ENCODE measurements at places on chromosomes 5 and 9. TPM values are rescaled to one million over a fixed set of nuclear protein-coding genes. Genes with fewer than 3 reads are reported as not detected.

FOXD4L3 gene
- 0.96 TPM for total RNA-seq

TAS2R1 gene
- total RNA-seq, result not detected

DNA sequence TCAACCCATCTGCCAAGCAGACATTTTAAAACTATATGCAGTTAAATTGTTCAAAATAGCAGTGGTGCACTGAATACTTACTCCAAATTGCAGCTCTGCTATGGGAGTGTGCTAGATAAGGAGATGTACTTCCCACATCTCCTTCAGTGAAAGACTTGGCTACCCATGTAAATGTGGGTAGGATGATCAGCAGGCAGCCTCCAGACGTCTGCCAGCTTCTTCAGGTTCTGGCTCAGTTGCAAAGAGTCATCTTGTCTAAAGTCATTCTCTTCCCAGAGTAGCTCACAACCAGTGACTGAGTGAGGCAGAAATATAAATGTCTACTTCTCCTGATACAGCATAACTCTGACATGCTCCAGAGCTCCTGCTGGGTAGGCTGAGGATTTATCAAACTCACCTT, 1050.0 kb upstream of the CDH10 start:
- no peaks in the 10 kb centered on the region for H3K36me3 ChIP-seq

DNA sequence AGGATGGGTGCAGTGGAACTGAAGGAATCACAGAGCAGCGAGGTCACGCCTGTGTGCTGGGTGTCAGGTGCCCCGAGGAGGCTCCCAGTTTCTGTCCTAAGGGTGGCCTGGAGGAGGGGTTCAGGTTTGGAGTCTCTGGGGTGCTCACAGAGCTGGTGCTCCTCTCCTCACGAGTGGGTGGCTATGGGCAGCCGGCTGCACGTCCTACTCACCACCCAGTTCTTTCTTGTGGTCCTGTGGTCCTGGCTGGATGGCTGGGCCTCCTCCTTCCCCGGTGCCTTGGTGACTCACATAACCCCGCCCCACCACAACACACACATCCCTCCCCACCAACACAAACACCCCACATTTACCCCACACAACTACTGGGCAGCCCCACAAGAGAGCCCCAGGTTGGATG, 9.9 kb upstream of the PTGS1 start:
- no peak for DNase-seq
- H3K4me3 ChIP-seq, result no peak overlapping the region
- H3K27ac ChIP-seq, result no peak overlapping the region
- H3K4me1 ChIP-seq, result peaks cover 10% of the 10 kb centered on the region
- H3K36me3 ChIP-seq, result no peaks in the 10 kb centered on the region

Measured in MCF 10A (cell line).